ENCODE measurements at places on chromosomes 12 and 14. TPM values are rescaled to one million over a fixed set of nuclear protein-coding genes. Genes with fewer than 3 reads are reported as not detected.

ACOT6 gene
- total RNA-seq, result not detected

LBHD2 gene
- not detected for total RNA-seq

IL31 gene
- total RNA-seq, result not detected

OR4K17 gene
- not detected for total RNA-seq

TTLL5 gene
- 30.7 TPM for total RNA-seq

CYP27B1 gene
- total RNA-seq, result 0.79 TPM

LRP1-AS gene
- total RNA-seq, result not detected

TDG gene
- total RNA-seq, result 33.8 TPM

IL22 gene
- total RNA-seq, result not detected

HCAR2 gene
- total RNA-seq, result 11.8 TPM

BDKRB2 gene
- 2.7 TPM for total RNA-seq

TRAF3 gene
- 13.4 TPM for total RNA-seq

LRTM2 gene
- total RNA-seq, result 0.20 TPM

DCD gene
- not detected for total RNA-seq

KIF5A gene
- 0.39 TPM for total RNA-seq

Data from skin of body (tissue), 3 donors.